NCI-H460 (cell line): ENCODE measurements at places on chromosomes 2 and 18.
A peak's percentile ranks its signal among the peaks of the same experiment; 100 is the strongest.

DNA sequence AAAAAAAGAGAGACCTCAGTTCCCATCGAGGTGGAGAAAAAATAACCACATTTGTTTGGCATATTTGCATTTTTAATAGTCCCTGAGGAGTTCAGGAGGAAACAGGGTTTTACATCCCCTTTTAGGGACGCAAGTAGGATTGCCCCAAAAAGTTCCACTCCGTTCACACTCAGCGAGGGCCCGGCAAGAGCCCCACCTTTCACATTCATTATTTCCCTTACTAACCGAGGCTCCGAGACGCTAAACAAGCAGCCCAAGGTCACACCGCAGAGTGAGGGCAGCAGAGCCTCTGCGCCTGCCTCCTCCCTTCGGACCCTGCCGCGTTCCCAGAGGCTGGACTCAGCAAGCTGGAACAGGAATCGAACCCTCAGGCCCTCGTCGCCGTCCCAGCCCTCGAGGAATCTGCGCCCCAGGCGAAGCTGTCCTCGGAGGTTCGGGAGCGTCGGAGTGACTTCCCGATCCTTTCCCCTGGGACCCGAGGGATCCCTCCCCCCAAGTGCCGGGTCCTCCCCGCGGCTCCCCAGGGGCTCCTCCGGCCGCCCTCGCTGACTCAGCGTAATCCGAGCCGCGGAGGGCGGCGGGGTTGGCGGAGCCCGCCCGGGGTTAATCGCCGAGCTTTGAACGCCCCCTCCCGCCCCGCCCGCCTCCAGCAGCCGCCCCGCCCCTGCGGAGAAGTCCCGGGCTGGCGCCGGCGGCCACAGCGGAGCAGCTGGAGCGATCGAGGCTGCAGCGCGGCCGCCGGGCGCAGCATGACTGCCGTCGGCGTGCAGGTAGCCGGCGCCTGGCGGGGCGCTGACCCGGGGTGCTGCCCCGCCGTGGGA lies at the start of gene TMEM37:
TMEM37 (plus strand) TSS at position 700 of the 821 bp plus-strand sequence; CDS start at position 750, 50 bp downstream.
- peak; percentile 71 for DNase-seq

DNA sequence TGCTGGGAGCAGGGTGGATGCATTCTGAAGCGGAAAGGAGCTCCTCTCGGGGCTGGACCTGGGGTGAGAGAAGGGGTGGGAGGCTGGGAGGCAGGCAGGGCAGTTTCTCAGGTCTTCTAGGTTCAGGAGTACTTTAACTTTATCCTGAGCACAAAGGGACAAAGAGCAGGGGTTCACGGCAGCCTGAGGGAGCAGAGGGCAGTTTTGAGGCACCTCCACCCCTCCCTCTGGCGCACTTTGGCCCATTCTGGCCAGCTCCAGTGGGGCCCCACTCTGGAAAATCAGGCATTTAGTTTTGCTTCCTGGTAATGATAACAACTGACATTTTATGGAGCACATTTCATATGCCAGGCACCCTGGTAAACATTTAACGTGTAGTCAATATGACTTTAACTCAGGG lies 14.3 kb downstream of the B3GNT7 start:
- no peak for DNase-seq

- no peak for DNase-seq
Observed at GRCh38 chr18:36088256-36088655, 20.9 kb upstream of the RPRD1A start.

DNA sequence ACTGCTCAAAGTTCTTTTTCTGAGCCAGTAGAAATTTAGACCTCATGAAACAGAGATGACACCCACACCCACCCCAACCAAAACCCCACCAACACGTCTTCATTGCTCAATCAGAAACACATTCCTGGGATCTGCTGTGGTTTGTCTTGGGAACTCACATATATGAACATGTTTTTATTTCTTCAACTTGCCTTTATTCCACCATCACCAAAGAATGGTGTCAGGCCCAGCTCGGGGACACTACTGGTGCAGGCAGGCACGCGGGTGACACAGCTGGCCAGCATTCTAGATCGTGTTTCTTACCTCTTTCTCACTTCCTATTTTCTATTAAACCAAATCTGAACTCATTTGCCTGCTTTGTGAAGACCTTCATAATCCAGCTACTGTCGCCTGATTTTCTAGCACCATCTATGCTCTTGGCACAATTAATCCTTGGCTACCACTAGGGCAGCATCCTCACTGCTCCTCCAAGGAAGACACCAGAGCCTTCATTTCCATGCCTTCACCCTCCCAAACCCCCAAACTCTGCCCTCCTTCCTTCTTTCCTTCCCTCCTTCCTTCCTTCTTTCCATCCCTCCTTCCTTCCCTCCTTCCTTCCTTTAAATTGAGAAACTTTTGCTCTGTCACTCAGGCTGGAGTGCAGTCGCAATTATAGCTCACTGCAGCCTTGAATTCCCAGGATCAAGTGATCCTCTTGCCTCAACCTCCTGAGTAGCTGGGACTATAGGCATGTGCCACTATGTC lies 157.1 kb downstream of the BCL2 start:
- no peak for DNase-seq

DNA sequence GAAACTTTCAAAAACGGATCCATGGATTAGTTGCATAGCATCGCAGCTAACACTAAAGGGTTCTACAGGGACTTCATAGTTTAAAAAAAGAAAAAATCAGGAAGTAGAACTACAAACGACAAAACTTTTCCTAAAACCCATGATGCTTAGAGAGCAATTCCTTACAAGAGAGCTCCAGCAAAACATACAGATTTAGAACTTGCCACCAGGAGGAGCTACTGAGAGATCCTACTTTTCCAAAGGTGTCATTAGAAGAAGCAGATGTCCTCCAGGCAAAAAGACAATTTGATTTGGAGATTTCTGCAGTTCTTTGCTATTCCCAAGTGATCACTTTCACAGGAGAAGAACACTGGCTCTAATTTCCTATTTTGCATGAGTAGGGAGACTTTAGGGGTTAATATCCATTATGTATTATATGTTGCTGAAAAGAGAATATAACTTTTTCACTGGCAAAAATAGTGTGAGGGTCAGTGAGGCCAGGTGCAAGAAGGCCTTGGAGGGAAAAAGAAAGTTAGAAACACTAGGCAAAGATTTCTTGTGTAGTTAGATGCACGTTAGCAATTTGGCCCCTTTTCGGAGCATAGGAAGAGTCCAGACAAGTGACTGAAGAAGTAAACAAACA lies 436.2 kb downstream of the SUCLG1 start:
- peak; percentile 68 for DNase-seq

DNA sequence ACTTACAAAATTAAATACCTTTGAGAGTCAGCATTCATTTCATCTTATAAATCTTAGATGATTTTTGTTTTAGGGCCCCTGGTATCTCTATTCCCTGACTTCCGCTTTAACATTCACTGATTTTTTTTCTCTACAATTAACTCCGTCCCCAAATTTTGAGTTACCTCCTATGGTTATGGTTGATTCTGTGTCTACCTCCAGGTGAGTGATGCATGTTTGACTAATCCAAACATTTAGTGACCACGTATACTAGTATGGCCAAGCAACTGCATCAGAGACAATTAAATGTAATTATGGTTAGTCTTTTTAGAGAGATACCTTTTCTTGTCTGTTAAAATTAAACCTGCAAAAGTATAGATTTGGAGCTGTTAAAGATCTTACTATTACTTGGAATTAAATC lies 120.3 kb downstream of the CCDC102B start:
- no peak for DNase-seq

- DNase-seq = no peak
Observed at GRCh38 chr2:40321016-40321623, 130.8 kb downstream of the SLC8A1 start.
